Panc1 (cell line): ENCODE measurements at places on chromosomes 1 and 21. TPM values are rescaled to one million over a fixed set of nuclear protein-coding genes. Genes with fewer than 3 reads are reported as not detected.

DNA sequence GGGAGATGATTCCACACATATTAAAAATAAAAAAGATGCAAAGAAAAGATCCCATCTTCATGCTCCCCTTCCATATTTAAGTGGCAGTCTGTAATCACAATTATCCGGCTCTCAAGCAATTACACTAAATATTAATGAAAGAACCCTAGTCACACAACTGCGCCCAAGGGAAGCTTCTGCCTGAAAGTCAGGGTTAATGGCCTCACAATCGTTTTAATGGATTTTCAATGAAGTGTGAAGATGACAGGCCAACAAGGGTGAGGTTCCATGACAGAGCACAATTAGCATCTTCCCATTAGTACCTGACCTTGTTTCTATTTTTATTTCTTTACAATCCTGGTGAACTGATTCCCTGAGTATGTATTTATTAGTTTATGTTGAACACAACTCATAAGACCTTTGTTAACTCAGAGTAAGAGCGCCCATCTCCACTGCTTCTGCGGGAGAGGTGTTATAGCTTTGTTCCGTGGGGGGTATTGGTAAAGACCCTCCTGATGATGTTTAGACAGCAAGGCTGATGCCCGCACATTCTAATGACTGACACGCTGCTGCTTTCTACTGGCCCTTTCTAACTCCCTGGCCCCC is 80.9 kb downstream of the IER5 start:
- no peak for DNase-seq

DNA sequence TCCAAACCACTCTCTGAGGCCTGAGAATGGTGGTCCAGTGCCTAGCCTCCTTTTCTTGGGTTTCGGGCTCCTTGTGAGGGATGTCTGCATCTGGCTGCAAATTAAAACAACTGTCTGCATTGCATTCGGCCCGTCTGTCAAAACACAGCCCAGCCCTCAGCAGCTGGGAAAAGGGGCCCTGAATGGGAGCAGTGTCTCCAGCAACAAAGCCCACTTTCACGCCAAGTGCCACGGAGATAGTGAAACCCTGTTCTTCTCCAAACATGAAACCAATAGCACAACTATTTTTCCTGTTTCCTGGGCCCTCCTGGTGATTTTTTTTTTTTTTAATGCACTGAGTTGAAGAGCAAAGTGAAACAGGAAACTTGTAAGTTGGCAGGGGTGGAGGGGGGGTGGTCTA is 138.4 kb downstream of the PLXNA2 start:
- DNase-seq: no peak

The RHCE gene
- not detected for total RNA-seq

The DENND2D gene
- 10.4 TPM for total RNA-seq

- DNase-seq: no peak
Measured at GRCh38 chr1:205536759-205537361, 32.4 kb downstream of the CDK18 start.

- no peak for DNase-seq
Measured at GRCh38 chr1:116167625-116168276, 56.6 kb downstream of the MAB21L3 start.

DNA sequence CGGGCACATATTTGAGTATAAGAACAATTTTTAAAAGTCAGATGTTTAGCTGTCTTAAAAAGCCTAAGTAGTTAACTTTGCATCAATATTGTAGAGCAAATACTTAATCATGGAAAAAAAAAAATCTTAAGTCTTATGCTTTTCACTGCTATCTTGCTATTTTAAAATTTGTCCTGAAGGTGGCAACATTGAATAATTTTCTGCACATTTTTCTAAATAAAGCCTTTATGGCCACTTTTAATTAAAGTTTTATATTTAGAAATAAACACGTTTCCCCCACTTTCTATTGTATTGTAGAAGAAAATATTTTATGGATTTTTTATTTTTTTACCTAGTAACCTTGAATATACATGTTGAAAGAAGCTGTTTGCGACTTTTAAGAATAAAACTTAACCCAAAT is 198.8 kb downstream of the AMY1C start:
- DNase-seq: no peak
